Camera-type eye (tissue), 1 donor: ENCODE measurements at places on chromosomes 3 and 15. TPM values are rescaled to one million over a fixed set of nuclear protein-coding genes. Genes with fewer than 3 reads are reported as not detected.

Gene PLSCR5
- total RNA-seq, result not detected

Gene MYRIP
- total RNA-seq, result 8.6 TPM

Gene SH2D7
- total RNA-seq, result not detected

Gene CDCP1
- 2.2 TPM for total RNA-seq
